Central memory CD8-positive, alpha-beta T cell (primary cell): ENCODE measurements at places on chromosomes 11 and 22.

DNA sequence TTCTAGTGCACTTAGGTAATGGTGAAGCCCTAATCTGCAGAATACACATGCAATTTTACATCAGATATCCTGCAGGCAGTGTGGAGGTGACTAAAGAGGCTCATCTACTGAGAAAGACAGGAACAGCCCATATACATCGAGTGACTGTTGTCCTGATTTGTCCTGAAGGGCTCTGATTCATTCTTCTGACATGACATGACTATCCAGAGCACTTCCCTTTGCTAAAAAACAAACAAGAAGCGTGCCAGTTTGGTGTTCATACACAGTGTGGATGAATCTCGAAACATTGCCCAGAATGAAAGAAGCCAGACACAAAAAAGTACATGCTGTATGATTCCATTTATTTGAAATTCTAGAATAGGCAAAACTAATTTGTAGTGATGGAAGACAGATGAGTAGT, 48.0 kb upstream of the AMPD3 start:
- no peak for DNase-seq

GRCh38 chr11:326842-327580, 6.4 kb upstream of the IFITM3 start:
- DNase-seq, result no peak

DNA sequence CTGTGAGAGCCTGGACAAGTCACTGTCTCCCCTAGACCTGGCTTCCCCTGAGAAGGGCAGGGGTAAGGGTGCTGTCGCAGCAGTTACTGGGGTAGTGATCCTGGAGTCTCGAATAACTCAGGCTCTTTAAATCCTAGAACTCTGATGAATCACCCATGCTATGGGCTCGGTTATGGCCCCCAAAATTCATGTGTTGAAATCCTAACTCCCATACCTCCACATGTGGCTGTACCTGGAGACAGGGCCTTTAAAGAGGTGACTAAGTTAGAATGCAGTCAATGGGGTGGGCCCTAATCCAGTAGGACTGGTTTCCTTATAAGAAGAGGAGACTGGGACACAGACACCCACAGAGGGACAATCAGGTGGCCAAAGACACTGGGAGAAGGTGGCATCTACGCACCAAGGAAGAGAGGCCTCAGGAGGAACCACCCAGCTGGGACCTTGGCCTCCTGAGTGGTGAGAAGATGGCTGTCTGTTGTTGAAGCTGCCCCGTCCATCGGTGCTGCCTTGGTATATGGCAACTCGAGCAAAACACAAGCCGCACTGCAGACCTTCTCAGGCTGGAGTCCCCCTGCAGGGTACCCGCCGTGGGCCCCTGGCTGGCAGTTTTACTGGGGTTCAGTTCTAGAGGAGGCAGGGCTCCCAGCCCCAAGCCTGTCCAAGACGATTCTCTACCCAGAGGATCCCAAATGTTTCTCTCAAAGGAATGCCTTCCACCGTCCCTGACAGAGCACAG, 48.8 kb upstream of the SHISAL1 start:
- no peak for DNase-seq

- no peak for DNase-seq
These were observed 23.2 kb upstream of the ZBTB16 start for GRCh38 chr11:114036147-114036811.

- DNase-seq, result no peak
These were observed 729.8 kb upstream of the ANO3 start for GRCh38 chr11:25602149-25602548.

GRCh38 chr11:134464196-134464595, 52.2 kb upstream of the B3GAT1 start:
- DNase-seq, result no peak

DNA sequence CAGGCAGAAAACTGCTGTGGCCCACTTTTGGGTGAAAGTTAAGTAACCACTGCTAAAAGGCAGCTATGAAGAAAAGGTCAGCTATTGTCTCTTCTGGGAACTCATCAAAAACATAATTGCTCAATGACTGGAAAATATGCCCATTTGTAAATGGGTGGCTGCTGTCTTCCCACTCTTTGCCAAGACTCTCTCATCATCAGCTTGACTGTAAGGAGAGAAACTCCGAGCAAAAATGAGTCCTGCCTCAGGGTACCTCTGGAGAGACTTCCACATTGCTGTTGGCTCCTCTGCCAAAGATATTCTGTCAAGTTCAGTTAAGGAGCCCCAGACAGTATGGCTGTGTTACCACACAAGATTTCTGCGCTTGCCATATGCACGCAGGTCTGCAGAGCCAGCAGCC, 138.7 kb downstream of the BBOX1 start:
- no peak for DNase-seq

DNA sequence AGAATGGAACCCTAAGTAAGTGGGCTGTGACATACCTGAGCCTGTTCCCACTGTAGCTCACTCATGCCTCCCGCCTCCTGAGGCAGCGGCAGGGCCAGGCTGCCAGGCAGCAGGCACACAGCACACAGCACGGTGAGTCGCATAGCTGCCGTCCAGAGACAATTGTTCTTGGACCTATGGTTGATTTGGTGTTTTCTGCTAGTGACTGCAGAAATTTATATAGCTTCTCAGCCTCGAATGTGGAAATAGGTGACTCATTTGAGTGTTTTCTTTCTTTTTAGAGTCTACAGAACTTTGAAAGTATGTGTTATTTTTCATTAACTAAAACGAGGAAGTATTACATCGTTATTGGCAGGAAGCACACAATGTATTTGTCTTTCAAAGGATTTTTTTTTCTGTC, at the start of gene MMP7:
Gene MMP7, minus strand, starts transcription at position 190 of the 400 bp plus-strand sequence. Its CDS starts 47 bp downstream, at position 143.
- DNase-seq, result no peak

DNA sequence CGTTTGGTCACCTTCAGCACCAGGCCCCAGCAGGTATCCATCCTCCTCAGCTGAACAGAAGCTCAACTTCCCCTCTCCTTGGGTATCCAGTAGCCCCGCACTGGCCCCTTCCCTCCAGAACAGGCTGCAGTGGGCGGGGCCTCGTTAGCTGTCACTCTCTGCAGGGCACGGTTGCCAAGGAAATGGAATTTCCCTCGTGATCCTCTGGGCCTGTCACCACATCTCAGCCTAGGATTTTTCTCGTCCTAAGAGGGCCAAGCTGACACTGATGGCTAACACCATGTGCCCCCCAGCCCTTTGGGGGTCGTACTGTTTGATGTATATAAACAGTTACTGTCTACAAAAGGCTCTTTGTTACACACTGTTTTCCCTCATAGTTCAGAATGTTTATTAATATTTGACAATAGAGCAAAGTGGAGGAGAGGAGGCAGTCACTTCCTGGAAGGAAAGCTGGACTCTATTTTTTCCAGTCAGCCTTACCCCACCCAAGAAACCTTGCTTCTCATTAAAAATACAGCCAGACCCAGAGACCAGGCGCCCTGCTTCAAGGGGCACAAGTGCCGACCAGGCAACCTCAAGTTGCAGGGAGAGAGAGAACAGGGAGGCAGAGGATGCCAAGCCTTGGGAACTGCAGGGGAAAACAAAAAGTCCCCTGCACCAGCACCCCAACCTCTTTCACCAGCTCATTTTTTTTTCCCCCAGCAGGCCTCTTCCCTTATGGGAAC, 44.5 kb downstream of the FEZ1 start:
- DNase-seq, result no peak

- no peak for DNase-seq
These were observed 12.9 kb downstream of the ROBO3 start for GRCh38 chr11:124877910-124878758.

DNA sequence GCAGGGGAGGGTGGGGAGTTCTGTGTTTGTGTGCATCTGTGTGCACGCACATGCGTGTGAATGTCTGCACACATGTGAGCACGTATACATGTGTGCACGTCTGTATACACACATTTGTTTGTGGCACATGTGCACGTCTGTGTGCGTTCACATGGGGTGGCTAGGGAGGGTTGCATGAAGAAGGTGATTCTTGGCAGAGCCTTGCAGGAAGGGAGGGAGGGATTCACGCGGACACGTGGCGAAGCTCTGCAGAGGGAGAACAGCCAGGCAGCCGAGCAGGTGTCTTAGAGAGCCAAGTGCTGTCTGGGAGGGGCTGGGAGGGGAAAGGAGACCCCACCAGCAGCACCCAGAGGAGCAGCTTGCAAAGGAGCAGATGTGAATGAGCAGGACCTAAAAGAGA, 372.1 kb downstream of the BRD1 start:
- DNase-seq, result no peak

DNA sequence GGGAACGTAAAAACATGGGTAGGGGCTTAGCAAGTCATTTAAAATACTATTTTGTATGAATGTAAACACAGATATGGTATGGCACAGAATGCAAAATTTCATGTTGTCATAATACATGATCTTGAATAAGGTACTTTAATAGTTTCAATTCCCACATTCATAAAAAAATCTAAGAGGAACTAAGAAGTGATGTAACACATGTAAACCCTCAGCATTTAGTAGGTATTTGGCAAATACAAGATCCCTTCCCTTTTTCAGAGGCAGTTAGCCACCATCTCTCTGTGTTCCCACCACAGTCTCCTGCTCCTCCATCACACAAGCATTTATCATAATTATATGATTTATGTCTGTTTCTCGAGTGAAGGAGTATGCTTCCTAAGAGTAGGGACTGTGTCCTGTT, 251.8 kb downstream of the TENM4 start:
- no peak for DNase-seq

- no peak for DNase-seq
These were observed 21.6 kb upstream of the PEX26 start for GRCh38 chr22:18056161-18056666.

DNA sequence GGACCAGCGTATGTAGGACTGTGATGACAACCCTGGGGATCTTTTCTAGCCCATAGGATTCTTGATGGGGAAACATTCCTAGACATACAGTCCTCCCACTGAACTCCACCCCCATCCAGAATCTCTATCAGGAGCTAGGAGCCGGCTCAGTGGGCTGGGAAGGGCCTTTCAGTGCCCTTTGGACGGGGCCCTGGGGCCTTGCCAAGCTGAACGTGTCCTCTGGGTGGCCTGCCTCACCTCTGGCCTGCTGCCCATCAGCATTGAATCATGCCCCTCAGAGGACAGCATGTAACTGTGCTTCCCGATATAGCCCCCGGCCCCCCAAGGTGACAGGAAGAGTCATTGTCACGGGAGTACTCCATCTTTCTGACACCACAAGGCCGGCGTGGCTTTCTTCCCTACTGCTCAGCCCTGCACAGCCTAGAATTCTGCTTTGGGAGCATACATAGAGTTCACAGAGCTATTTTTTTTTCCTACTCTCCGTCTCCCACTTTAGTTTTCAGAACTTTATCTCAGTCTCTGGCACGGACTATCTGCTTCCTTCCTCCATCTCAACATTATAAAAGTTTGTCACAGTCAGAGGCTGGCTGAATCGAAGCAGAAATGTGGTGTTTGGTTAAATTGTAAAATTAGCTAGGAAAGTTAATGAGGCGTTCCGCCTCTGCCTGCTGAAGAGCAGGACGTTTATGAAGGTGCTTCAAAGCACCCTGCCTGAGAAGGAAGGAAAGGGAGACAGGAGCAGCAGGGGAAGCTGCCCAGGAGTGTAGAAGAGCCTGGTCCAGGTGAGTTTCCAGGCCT, 111.9 kb downstream of the ZBTB16 start:
- no peak for DNase-seq

GRCh38 chr11:112665291-112665690, 295.9 kb upstream of the NCAM1 start:
- DNase-seq, result no peak

GRCh38 chr11:117663821-117664220, 133.2 kb downstream of the DSCAML1 start:
- no peak for DNase-seq

DNA sequence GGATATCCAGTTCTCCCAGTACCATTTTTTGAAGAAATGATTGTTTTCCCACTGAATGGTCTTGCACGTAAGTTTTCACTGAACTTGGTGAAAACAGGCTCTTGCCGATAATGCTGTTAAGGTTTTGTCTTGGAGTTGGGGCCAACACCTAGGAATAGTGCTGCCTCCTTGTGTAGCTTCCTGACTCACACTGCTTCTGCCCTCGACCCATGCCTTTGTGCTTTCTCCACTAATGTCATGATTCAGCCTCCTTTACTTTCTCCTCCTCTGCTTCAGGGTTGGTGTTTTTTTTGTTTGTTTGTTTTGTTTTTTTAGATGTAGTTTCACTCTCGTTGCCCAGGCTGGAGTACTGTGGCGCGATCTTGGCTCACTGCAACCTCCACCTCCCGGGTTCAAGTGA, 30.2 kb downstream of the SLC5A1 start:
- DNase-seq, result no peak

- DNase-seq, result no peak
These were observed 14.5 kb downstream of the HORMAD2 start for GRCh38 chr22:30094804-30095203.

DNA sequence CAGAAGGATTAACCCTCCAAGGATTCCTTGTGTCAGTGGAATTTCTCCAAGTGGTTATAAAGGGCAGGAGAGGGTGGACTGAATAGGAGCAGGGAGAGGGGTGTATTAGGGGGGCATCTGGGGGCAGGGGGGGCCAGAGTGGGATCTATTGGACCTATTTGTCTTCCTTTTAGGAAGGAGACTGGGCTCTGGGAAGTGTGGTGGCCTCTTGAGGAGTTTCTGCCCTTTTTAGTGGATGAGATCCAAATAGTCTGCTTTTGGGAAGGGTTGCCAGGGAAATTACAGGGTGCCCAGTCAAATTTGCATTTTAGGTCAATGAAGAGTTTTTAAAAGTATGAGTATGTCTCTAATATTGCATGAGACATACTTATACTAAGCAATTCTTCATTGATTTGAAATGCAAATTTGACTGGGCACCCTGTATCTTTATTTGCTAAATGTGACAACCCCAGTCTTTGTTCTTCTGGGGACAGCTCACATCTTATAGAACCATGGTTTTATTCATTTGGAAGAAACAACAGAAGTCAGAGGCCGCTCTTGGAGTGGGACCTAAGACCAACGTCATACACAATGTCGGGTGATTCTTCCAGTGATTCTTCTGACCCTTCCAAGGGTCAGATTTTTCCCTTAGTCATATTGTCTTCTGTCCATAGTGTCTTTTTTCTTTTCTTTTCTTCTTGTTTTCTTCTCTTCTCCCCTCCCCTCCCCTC, 429 bp upstream of the SLC22A6 start:
- no peak for DNase-seq

- peak; percentile 51 for DNase-seq
These were observed at the start of gene NDUFC2 for GRCh38 chr11:78079232-78080083. Gene NDUFC2, minus strand, starts transcription at chr11:78079862. Its CDS starts 118 bp downstream, at chr11:78079744.

DNA sequence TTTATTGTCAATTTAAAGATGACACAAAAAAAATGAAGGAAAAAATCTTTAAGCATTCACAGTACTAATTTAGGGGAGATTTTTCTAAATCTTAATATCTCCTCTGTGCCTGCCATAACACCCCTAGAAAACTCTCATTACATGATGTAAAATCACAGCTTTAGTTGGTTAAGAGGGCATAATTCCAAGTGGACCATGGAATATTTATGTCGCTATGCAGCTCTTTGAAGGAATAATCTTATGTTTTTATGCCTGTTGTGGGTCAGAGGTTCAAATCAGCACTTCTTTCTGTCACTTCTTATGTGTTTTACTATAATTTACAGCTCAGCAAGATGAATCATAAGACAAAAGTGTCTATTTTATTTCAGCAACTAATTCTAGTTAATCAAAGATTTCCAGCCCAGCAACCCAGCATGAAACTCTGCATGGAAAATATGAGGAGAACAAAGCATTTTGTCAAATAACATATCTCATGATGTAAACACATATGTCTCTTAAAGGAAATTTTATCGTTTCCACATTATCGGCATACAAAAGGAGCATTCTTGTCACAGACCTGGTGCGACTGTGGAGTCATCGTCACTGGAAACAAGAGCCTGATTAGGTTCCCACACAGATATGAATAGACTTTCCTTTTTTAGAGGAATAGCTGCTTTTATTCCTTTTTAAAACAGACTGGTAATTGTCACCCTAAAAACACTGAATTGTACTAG, 274.8 kb downstream of the SOX6 start:
- no peak for DNase-seq
